ENCODE measurements at places on chromosomes 3 and 15.

GRCh38 chr15:94674296-94674695 is 442.9 kb downstream of the MCTP2 start:
- no peak for DNase-seq

GRCh38 chr3:178518660-178519396 is 17.4 kb upstream of the KCNMB2 start:
- no peak for DNase-seq

DNA sequence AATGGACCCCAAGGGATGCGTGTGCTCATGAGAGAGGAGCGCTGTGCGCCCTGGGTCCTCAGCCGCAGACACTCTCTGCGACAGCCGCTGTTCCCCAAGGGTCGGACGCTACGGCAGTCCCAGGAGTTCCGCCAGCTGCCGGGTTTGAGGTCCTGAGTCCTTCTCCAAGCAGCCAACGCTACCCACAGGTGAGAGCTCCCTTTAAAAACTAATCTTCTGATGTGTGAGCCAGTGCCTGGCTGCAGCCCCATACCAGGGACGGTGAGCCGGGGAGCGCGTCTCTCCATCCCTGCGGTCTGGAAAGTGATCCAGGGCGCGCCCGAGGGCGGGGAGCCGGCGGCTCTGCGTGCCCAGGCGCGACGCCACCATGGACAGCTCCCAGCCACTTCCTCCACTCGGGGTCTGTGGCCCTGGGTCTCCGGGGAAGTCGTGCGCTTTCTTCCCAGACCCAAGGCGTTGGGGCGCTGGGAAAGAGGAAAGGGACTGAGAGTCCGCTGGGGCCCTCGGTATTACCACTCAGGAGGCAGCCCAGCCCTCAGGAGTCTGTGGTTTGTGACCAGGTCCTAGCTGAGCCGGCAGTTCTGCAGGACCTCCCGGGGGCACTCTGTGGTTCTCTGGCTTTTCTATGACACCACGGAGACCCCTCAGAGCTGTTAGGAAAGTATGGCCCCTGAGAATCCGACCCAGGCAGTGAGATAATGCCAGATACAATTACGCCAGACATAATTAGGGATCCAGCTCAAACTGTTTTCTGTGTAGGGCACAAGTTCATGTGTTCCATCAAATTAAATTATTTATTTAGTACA is 1.4 kb downstream of the CEMIP start:
- DNase-seq, result no peak

DNA sequence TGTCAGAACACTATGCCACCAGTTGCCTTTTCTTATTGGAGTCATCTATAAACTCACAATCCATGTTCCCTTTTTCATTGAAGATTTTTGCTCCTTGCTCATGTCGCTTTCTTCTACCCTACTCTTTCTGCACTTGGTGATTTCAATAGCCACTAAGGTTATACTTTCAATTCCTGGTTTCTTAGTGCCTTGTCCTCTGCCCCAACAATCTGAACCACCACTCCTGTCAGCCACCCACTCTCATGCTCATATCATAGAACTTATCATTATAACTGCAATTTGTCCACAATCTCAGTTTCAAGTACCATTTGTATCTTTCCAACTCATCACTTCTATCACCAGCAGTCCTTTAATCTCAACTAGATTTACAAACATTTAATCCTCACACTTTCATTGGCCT is 10.0 kb upstream of the GRAMD1C start:
- DNase-seq, result no peak

DNA sequence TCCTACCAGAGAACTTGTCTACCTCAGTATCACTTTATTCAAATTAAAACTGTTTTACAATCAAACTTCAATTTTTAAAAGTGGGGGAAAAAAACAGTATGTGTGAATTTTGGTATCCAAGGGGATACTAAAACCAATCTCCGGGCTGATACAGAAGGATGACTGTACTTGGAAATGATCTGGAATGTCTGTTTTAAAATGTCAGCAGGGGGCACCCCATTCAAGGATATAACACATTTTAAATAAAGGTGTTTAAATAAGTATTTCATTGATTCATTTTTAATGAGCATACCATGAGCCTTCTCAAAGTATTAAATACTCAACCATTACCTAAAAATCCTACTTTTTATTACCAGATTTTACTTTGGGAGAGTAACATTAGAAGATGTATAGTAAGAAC is 67.9 kb downstream of the ULK4 start:
- no peak for DNase-seq

All from activated CD8-positive, alpha-beta memory T cell treated with anti-CD3 and anti-CD28 coated beads for 1 hour (primary cell).